ENCODE measurements at places on chromosomes 6 and 20. TPM values are rescaled to one million over a fixed set of nuclear protein-coding genes. Genes with fewer than 3 reads are reported as not detected.

The TM9SF4 gene
- 66.5 TPM for polyA plus RNA-seq

DNA sequence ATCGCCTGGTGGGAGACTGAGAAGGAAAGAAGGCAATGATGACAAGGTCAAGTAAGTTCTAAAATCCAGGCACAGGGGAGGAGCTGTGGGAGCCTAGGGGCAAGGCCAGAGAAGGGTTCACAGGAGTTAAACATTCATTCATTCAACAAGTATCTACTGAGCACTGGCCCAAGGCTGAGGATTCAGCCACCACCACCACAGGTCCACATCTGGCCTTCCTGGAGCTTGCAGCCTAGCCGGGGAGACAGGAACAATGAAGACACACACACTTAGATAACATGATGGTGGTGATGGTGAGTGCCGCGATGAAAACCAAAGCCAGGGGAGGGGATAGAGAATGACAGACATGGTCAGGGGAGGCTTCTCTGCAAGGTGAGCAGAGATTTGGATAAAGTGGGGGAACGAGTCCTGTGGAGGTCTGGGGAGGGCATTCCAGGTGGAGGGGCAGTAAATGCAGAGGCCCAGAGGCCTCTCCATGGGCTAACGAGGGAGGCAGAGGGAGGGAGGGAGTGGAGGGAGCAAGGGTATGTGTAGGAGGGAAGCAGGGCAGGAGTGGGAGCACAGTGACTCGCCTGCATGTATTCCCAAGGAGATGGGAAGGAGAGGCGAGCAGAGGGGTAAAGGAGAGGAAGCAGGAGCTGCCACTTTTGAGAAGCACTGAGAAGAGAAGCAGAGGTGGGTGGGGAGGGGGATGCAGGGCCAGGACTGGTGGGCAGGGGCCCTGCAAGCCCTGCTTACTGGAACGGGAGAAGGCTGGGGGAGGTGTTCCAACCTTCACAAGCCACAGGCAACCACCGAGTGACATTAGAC is 10.5 kb upstream of the RSPO4 start:
- no peak for DNase-seq

GRCh38 chr6:12271594-12271993 is 18.6 kb upstream of the EDN1 start:
- DNase-seq = no peak

- no peak for DNase-seq
Measured at GRCh38 chr20:20685635-20686034, 26.8 kb downstream of the RALGAPA2 start.

- DNase-seq = no peak
Measured at GRCh38 chr6:26064619-26065257, 22.5 kb upstream of the HFE start.

GRCh38 chr20:17012546-17013226 is 214.2 kb upstream of the PCSK2 start:
- DNase-seq = no peak

DNA sequence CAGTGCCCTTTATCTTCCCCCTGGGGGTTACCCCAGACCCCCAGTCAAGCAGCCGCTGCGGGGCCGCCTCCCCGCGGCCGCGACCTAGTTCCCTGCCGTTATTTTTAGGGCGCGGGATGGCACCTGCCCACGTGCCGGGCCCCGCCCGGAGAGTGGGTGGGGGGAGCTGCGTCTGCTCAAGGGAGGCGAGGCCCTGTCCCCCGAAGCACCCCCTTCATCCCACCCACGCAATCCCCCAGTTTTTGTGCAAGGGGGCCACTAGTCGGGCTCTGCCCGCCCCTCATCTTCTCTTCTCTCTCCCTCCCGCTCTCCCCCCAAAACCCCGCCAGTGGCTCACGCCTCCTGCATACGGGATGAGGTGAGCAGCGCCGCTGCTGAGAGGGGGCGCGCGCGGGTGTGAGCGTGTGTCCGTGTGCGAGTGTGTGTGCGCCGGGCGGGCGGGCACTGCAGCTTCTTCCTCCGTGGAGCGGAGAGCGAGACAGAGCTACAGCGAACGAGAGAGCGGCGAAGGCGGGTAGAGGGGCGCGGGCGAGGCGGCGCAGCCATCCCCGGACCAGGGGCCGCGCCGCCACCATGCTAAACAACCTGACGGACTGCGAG is at the start of gene SLC12A5:
TSS of gene SLC12A5 (plus strand) at position 444 of the 600 bp plus-strand sequence. CDS start at position 574, 130 bp downstream.
- DNase-seq = no peak

The SDC4 gene
- 159 TPM for polyA plus RNA-seq

The IL17F gene
- polyA plus RNA-seq = 0.56 TPM

GRCh38 chr6:168333039-168333438 is 13.5 kb upstream of the DACT2 start:
- DNase-seq = no peak

DNA sequence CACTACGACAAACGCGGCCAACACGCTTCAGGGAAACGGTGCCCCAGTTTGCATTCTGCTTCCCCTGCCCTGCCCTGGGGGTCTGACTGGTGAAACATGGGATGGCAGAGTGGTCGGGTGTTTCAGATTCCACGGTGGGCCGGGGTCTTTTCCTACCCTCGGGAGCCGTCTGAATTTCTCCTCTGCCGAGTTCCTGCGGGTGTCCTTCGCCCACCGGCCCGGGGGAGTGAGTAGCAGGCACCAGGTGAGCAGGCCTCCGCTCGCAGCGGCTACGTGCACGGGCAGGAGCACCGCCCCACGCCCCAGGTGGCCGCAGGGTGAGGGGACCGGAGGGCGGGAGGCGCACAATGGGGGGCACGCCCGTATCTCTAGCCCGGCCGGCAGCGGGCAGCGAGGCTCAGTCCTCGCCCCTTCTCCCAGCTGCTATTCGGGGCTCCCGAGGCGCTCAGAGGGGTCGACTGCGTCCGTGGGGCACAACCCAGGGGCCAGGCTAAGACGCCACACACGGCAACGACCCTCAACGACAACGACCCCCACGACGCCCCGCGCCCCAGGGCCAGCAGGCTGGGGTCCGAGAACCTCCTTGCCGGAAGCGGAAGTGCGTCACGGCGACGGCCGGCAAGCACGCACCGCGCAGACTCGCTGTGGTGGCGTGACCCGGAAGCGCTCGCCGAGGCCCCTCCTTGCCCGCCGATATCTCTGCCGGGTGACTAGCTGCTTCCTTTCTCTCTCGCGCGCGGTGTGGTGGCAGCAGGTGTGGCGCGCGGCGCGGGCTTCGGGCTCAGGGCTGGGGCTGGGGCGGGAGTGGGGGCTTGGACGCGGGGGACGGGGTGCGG is at the start of gene RPS21:
TSS of gene RPS21 (plus strand) at position 721 of the 836 bp plus-strand sequence. CDS start 236 bp downstream, outside the sequence.
- DNase-seq = peak; percentile 79

- DNase-seq = no peak
Measured at GRCh38 chr6:96631248-96631647, 68.3 kb downstream of the FHL5 start.

GRCh38 chr20:56249244-56249955 is 868 bp downstream of the MC3R start:
- no peak for DNase-seq

GRCh38 chr20:3759884-3760283 is 7.7 kb downstream of the ADISSP start:
- no peak for DNase-seq

DNA sequence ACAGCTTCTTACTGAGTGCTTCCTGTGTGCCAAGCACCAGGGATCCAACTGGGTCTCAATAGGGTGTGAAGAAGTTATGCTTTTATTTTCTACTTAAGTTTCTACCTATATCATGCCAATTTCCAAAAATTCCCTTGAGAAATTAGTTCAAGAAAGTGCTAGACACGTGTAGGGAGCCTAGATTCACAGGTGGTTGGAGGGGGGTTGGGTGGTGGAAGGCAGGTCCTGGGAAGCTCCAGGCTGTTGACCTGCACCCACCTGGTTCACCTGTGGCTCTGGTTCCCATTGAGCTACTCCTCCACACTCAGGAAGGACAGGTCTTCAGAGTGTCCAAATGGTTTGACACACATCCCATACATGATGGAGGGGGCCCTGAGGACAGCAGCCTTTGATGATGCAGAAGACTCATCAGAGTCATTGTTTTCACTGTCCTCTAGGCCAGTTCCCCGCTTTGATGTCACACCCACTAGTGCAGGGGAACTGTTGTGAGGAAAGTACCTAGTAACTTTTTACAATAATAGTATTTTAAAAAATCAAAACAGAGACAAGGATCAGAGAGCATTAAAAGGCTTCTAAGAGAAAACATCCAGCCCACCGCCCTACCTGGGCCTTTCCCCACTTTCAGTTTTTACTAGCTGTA is 39.8 kb upstream of the MYL9 start:
- DNase-seq = no peak

The CCN6 gene
- 2.5 TPM for polyA plus RNA-seq

DNA sequence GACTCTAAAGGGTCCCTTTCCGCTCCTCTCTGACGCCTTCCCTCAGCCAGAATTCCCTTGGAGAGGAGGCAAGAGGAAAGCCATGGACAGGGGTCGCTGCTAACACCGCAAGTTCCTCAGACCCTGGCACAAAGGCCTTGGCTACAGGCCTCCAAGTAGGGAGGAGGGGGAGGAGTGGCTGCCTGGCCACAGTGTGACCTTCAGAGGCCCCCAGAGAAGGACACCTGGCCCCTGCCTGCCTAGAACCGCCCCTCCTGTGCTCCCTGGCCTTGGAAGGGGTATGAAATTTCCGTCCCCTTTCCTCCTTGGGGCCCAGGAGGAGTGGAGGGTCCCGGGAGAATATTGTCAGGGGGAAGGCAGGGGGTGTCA is 2.7 kb downstream of the VEGFA start:
- DNase-seq = no peak

The CGA gene
- polyA plus RNA-seq = not detected

DNA sequence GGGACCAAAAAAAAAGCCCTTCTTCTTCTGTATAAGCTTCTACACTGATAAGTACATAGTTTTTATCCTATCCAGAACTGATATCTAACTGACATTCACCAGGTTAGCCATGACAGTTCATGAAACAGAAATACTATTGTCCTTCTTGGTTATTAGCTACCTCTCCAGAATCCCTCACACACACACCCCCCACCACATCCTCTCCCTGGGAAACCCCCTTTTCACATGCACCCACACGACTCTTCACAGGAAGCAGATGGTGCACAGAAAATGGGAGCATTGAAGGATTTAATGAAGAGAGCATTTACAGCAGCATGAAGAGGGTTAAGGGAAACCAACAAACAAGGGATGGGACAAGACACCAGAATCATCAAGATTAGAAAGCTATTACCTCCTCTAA is 88.9 kb downstream of the FHL5 start:
- DNase-seq = no peak

- no peak for DNase-seq
Measured at GRCh38 chr20:44581515-44581914, 864 bp upstream of the PKIG start.

DNA sequence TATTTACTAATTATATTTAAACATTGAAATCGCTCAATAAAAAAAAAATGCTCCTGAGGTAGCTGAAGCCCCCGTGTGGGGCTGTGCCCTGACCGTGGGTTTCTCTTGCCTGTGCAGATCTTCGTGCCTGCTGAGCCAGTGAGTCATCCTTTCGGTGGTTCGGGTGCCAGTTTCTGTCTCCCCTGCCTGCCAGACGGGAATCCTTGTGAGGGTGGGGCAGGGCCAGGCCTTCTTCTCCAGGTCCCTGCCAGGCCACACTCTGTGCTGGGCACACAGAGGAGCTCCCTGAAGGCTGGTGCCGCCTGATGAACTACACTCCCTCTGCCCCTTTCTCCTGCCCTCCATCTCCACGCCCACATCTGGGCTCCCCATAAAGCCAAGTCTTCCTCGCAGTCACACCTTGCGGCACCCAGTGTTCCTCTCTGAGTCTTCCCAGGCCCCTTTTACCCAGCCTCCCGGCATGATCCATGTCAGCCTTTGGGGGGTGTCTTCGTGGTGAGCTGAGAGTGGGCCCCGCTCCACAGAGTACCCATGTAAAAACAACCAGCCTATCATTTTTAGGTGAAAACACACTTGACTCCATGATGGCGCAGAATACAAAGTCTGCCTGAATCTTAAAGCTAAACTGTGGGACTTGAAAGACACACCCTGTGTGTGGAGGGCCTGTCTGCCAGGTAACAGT is 19.3 kb downstream of the FGD2 start:
- no peak for DNase-seq

- DNase-seq = no peak
Measured at GRCh38 chr20:62635232-62635631, 7.1 kb upstream of the SLCO4A1 start.

DNA sequence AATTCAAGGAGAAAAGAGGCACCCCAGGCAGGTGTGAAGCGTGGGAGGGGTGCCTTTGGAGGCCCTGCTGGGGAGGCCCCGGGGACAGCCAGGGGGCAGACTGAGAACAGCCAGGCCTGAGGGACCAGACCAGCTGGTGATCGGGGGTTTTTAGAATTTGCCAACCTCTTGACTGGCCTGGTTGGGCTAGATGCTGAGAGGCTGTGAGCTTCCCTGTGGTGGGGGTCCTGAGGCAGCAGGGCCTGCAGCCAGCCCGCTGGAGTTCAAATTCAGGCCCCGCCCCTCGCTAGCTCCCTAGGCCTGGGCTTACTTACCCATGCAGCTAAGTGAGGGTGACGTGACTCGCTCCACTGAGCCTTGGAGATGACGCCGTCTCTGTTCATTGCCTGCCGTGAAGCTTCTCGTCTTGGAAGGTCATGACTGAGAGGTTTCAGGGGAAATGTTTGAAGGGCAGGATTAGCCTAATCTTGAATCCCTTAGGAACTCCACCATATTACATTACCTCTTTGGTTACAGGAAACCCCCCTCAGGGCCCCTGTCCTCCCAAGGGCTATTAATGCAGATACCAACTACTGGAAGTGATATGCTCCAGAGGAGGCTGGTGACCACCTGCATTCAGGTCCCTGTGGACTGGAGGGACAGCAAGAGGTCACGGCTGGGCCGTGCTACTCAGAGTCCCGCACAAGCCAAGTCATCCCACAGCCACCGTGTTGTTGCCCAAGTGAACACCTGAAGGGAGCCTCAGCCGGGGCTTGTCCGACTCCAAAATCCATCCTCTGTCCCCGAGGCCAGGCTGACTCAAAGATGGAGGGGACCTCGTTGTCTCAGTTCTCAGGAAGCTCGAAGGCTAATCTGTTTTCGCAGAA is 73.9 kb upstream of the DUSP22 start:
- DNase-seq = no peak

The SLC32A1 gene
- 1.4 TPM for polyA plus RNA-seq

The ZNF184 gene
- 17.7 TPM for polyA plus RNA-seq

DNA sequence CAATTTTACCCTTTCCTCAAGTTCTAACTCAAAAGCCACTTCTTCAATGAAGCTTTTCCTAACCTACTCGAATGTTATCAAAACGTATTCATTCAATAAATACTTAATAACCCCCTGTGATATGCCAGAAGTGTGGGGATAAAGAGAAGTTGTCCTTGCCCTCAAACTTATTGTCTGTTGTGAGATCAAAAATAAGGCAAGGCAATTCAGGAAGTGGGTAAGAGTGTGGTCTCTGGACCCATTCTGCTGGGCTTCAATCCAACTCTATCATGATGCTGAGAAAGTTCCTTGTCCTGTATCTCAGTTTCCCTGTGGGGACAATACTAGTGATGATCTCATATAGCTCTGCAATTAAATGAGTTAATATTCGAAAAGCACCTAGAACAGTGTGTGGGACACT is 92.8 kb downstream of the PRDM1 start:
- DNase-seq = no peak

GRCh38 chr6:13708736-13709135 is 2.9 kb downstream of the RANBP9 start:
- DNase-seq = no peak

The EFCAB8 gene
- not detected for polyA plus RNA-seq

DNA sequence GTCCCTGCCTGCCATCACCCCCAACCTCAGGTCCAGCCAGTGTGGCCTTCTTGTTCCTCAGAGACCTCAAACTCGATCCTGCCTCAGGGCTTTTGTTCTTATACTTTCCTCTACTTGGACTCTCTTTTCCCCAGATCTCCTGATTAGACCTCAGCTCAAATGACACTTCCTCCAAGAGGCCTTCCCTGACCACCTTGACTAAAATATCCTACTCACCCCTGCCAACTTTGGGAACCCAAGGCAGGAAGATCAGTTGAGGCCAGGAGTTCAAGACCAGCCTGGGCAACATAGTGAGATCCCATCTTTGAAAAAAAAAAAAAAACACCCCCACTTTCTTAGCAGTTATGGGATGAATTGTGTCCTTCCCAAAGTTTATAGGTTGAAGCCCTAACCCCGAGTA is 73.5 kb downstream of the CHMP4B start:
- DNase-seq = no peak
